ENCODE measurements at places on chromosomes 4 and X.

- DNase-seq = no peak
Observed at GRCh38 chrX:21661316-21661715, 3.2 kb upstream of the KLHL34 start.

GRCh38 chr4:7653510-7654369 lies 219.0 kb upstream of the PSAPL1 start:
- DNase-seq = peak; percentile 68

GRCh38 chr4:165634766-165635165 lies 238.3 kb upstream of the TLL1 start:
- DNase-seq = no peak

DNA sequence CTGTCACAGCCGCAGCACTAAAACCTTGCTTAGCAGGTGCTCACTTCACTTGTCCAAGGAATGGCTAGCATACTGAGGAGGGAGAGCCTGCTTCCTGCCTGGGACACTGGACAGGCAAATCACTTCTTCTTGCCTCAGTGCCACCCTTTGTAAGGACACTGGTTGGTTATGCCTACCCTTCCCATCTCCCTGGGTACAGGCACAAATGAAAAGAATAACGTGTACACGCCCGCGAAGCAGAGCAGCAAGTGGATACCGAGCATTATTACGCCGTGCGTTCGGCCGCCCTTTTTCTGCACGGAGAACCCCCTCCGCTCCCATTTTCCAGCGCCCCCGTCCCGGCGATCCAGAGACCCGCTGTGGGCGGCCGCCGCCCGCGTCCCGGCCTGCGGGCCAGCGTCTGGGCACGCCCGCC lies 338 bp upstream of the KLHL2 start:
- DNase-seq = no peak

GRCh38 chrX:106177106-106177981 lies 9.2 kb downstream of the PWWP3B start:
- DNase-seq = no peak

DNA sequence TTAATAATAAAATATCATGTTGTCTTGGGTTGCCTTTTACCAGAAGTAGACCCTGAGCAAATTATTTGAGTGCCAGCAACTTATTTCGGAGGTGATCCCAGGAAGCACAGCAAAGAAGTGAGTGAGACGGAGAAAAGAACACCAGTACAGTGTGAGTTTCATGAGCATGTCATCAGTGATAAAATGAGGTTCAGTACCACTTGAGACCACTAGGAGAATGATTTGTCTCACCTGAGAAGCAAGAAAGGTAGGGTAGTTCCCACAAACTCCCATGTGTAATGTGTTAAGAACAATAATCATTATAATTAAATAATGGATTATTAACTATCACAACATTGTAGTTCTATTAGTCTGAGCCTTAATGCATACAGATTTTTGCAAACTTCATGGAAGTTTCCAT lies 112.8 kb upstream of the DMD start:
- no peak for DNase-seq

DNA sequence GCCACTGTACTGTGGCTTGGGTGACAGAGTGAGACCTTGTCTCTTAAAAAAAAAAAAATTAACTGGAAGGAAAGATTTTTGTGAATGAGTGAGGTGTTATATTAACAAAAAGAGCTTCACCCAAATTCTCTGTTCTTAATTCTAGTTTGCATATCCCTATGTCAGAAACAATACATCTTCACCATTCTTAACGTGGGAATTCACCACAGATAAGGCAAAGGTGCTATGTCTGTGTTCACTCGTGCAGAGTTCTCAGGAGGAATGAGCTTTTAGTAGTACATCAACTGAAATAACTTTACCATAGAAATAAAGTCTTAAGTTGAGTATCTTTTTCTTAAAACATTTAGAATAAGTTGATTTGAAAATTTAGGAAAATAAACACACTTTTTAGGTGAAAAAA lies 135.1 kb downstream of the RAPGEF2 start:
- no peak for DNase-seq

- no peak for DNase-seq
Observed at GRCh38 chr4:134544303-134544770, 342.7 kb upstream of the PABPC4L start.

- DNase-seq = peak; percentile 45
Observed at GRCh38 chr4:105129286-105130040, 17.2 kb upstream of the TET2 start.

DNA sequence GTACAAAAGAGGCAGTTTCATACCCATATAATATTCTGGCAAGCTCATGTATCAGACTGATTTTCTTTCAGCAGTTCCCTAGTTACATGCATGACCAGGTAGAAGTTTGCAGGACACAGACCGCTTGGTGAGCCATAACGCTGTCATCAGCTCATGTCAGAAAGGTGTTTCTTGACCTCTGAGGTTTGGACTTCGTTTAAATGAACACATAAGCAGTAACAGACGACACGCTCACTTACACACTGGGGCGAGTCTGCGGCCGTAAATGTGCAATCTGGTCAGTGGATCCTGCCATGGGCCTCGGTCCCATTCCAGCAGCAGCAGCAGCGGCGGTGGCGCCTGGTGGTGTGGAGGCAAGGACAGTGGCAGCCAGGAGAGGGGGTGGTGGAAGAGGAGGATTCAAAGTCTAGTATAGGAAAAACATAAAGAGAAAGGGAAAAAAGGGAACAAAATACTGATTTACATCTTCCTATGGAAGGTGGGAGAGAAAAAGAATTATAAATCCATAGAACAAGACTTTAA lies 111.9 kb upstream of the CBR4 start:
- DNase-seq = no peak
